ENCODE measurements at places on chromosomes 16 and 17. TPM values are rescaled to one million over a fixed set of nuclear protein-coding genes. Genes with fewer than 3 reads are reported as not detected.
A peak's percentile ranks its signal among the peaks of the same experiment; 100 is the strongest.

The SPHK1 gene
- total RNA-seq, result 13.1 TPM

The PRSS33 gene
- not detected for total RNA-seq

The OR1F1 gene
- total RNA-seq, result not detected

The SLFN11 gene
- total RNA-seq, result 6.6 TPM

GRCh38 chr17:1049446-1050225 is 52.7 kb downstream of the TIMM22 start:
- ATAC-seq, result no peak

DNA sequence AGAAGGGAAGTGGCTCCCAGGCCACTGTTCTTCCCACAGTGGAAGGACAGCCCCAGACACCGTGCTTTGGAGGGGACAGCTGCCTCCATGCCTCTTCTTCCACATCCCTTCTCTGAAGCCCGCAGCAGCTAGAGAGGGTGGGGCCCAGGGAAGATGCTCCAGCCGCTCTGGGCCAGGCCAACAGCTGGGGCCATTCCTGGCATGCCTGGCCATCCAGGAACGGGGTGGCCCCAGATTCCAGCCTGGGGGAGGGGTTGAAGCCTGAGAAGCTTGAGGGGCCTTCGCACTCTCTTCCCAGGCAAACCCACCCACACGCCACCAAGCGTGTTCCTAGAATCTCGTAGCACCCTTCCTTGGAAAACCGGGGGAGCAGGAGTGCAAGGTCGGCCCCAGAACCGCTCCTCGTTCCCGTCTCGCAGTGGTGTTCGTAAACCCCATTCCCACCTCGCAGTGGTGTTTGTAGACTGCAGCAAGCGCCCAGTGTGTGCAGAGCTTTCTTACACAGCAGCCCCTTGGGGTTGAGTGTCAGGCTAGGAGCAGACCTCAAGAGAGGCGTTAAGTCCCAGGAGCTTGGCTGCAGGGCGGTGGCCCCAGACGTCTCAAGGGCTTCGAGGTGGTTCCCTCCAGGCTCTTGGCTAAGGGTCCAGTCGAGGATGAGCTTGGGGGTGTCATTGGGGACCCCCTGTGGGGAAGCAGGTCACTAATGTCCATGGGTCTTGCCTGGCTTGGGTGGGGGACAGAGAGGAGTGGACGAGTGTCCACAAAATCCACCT is 2.7 kb downstream of the CDH15 start:
- ATAC-seq, result no peak

DNA sequence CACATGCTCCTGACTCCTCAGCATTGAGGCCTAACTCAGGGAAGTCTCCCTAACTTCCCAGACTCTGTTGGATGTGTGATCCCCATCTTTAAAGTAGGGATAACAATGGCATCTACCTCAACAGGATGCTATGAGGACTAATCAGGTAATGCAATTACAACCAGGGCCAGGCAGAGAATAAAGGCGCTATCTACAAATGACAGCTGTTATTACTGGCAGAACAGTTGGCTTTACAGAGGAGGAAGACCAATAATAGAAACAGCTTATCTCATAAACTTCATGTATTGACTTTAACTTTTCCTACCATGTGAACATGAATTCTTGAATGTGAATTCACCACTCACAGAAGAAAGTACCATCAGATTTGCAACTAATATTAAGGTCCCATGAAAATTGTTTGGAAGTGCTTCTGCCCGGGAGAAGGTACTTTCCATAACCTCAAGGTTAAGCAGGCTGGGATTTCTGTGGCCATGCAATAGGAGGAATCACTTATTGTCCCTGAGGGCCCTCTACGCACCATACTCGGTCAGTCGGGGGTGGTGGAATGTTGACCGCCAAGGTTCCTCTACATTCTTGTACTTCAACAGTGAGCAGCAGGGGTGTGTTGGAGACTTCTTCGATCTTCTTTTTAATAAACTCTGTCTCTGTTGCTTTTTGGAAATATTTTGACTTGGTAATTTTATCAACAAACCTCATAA is 22.6 kb upstream of the ERN1 start:
- ATAC-seq, result no peak

- no peak for ATAC-seq
Measured at GRCh38 chr16:2253293-2253692, 1.9 kb upstream of the ECI1 start.

DNA sequence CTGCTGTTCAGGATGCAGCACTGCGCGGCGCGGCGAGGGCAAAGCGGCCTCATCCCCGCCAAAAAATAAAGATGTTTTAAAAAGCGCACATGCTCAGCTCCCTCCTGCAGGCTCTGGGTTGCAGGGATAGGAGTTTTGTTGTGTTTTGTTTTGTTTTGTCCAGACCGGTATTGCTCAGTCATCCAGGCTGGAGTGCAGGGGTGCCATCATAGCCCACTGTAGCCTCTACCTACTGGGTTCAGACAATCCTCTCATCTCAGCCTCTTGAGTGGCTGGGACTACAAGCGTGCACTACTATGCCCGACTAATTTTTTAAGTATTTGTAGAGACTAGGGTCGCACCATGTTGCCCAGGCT is 636 bp downstream of the WWOX start:
- peak; percentile 50 for ATAC-seq

DNA sequence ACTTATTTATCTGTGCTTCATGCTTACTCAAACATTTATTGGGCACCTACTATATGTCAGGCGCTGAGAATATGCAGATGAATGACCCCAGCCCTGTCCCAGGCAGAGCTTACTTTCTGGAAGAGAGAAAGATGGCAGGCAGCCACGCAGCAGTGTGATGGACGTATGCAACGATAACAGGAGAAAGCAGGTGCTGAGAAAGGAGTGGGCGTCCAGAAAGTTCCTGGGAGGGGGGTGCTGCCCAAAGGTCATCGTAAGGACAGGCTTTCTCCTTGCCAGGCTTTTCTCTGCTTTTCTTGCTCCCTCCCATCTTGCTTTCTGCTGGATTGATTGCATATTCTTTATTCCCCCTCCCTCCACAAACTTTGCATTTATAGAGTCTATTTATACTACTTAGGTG is 124.5 kb downstream of the GAS7 start:
- ATAC-seq, result no peak

GRCh38 chr16:3215601-3216262 is 19.2 kb downstream of the ZNF200 start:
- ATAC-seq, result no peak

- no peak for ATAC-seq
Measured at GRCh38 chr16:72444696-72445095, 272.7 kb upstream of the PMFBP1 start.

Data from esophagus mucosa (tissue), 1 donor.